ENCODE measurements at places on chromosomes 3 and 15.
A peak's percentile ranks its signal among the peaks of the same experiment; 100 is the strongest.

DNA sequence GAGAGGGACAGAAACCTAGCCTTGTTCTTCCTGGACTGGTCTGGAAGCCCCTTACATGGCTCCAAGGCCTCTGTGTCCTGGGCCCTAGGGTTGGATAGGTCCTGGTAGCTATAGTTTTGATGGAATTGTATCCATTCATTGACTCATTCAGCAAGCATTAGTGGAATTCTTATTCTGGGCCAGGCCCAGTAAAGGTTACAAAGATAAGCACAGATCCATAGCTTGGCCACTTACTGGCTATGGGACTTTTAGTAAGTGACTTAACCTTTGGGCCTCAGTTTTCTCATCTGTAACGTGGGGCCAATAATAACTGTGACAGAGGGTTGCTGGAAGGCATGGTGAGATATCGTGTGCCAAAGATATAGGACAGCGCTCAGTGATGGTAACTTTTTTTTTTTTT lies 13.6 kb upstream of the DAG1 start:
- no peak for DNase-seq

DNA sequence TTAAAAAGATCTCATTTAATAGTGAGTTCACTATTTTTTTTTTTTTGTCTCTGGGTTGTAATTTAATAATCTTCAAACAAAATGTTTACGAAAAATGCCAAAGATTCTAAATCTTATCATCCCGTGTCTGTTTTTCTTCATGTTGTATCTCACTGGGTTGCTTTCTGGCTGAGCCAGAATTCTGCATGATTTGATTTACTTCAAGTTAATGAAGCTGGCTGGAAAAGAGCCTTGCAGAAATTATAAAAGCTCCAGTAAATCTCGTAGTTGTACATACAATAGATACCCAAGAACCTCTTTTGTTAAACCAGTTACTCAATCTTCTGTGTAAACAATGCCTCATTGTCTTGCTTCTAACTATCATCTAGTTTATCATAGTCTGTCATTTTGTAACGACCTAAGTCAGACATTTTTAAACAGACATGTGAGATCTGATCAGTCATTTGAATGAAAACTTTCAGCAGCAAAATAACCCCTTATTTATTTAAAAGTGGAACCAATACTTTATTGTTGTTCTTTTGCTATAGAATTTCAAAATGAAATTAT lies 249.0 kb downstream of the MCTP2 start:
- DNase-seq: no peak

- DNase-seq: peak; percentile 56
Observed at GRCh38 chr3:187101184-187102072, 37.9 kb downstream of the RPL39L start.

DNA sequence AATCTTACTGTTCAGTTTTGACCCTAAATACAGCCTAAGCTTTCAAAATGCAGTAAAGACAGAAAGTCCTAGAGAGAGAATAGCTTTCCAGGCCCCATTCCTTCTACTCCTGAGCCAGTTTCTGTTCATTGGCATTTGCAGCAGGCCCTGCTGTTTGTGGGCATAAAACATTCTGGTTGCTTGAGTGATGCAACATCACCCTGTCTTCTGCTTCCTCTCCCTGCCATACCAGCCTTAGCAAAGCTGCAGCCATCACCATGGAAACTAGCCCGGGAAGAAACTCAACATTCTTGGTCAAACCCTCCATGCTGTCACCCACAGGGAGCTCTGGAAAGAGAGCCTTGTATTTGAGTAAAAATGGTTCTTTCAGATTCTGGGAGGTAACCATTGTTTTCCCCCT lies 325.7 kb downstream of the MAGI1 start:
- DNase-seq: no peak

- no peak for DNase-seq
Observed at GRCh38 chr15:61390138-61390537, 161.0 kb upstream of the RORA start.

- peak; percentile 98 for DNase-seq
Observed at GRCh38 chr3:102006812-102007485, 157.6 kb downstream of the NFKBIZ start.

DNA sequence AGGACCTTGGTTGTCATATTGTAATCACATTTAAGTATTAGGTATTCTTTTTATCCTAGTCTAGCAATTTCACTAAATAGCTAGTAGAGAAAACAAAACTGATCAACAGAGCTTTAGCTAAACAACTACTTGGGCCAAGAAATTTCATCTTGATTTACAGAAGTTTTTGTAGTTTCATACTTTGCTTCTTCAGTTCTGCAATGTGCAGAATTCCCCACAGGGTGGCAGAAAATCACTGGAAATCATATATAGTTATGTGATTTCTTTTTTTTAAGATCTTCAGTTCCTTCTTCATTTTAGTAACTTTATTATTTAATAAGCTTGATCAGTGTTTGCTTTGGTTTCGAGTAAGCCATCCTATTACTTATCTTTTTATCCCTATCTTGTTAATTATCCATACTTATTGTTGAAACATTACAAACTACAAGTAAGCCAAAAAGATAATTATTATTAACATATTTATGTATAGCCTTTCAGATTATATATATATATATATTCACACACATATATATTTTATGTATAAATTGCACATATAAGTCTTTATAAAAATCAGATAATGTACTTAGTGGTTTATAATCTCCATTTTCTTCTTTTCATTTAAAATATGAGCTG lies 2.2 kb upstream of the BNIP2 start:
- no peak for DNase-seq

DNA sequence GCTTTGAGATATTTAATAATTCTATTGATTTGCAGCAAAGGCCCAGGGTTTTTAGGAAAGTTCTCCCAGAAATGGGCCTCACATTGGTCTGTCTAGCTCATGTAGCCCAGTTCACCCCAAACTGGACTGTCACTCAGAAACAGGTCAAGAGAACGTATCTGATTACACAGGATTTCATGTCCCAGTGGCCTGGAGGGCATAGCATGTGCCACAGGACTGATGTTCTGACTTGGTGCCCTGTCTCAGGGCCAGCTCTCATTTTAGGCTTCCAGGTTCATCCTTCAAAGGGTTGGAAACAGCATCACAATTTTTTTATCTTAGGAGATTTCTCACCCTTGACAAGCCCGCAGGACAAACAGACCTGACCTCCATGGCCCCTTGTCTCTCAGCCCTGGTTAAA lies 398.4 kb upstream of the AZI2 start:
- no peak for DNase-seq

GRCh38 chr3:15288331-15289035 lies 43.9 kb downstream of the SH3BP5 start:
- DNase-seq: no peak

- DNase-seq: no peak
Observed at GRCh38 chr15:28023422-28023821, 75.7 kb downstream of the OCA2 start.

DNA sequence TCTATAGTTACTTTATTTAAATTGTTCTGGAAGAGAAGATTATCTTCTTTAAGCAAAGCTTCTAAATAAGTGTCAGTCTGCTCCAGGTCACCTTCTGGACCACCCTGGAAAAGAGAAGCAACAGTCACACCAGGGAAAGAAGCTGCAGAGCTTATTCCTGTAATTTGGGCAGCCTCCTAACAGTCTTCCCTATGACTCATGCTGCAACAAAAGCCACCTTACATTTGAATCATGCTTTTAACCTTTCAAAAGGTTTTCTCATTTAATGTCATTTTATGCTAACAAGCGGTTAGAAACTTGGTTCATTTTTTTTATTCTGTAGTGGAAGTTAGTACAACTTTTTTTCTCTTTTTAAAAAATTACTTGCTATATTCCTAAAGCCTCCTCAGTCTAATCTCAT lies 5.3 kb upstream of the GUCA1C start:
- DNase-seq: no peak

DNA sequence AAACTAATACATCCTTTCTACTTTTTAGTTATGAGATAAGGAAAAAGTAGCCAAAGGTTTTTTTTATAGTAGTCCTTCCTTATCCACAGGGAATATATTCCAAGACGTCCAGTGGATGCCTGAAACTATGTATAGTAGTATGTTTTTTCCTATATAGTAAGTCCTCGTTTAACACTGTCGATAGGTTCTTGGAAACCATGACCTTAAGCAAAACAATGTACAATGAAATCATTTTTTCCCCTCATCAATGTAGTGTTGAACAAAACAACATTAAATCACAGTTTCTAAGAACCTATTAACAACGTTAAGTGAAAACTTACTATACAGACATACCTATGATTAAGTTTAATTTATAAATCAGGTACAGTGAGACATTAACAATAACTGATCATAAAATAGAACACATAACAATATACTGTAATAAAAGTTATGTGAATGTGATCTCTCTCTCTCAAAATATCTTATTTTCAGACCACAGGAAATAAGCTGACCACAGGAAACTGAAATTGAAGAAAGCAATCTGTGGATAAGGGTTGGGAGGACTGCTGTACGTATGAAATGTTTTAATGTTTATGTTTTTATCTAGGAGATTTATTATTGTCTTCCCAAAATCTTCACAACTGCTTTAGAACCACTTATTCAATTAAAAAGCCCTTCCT lies 20.6 kb downstream of the COPS2 start:
- DNase-seq: peak; percentile 46

- no peak for DNase-seq
Observed at GRCh38 chr15:61364871-61365270, 135.8 kb upstream of the RORA start.

GRCh38 chr3:32004113-32004765 lies 22.7 kb downstream of the ZNF860 start:
- DNase-seq: no peak

- DNase-seq: no peak
Observed at GRCh38 chr3:188294113-188294512, 140.2 kb downstream of the LPP start.

GRCh38 chr15:49731187-49732099 lies 110.6 kb downstream of the DTWD1 start:
- no peak for DNase-seq

DNA sequence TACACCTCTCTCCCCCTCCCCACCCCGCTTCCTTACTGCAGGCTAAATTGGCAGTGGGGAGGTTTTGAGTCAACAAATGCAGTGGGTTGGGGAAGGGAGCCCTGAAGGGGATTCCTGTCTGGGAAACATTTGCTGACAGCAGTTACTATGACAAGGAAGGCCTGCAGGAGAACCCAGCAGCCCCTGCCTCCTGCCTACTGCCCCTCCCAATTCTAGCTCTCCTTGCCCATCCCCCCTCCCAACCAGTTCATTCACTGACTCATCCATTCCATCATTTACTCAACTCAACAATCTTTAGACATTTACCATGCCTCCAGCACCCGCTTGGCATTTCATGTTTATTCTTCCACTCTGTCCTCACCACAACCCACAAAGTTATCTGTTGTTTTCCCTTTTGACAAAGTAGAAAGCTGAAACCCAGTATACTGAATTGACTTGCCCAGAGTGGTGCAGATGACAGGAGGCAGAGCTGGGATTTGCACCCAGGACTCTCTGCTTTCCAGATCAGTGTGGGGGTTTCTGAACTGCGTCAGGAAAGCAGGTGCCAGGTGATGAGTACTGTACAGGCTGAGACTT lies 75.0 kb downstream of the MAGEF1 start:
- peak; percentile 49 for DNase-seq

DNA sequence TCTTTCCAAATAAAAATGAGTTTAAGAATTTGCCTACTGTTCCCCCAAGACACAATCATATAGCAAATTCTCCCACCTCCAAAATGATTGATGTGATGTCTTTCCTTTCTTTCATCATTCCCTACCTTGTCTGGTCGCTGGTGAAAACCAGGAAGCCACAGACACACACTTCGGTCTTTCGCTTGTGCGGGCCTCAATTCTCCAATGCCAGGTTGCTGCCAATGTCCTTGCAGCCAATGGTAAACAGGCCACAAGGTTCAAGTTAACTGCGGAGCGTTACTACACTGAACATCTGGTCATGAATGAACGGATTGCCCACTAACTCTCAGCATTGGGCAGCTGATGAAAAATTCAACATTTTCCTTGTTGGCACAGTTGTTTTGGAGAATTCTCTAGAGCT lies 192.2 kb downstream of the FOXP1 start:
- DNase-seq: no peak

DNA sequence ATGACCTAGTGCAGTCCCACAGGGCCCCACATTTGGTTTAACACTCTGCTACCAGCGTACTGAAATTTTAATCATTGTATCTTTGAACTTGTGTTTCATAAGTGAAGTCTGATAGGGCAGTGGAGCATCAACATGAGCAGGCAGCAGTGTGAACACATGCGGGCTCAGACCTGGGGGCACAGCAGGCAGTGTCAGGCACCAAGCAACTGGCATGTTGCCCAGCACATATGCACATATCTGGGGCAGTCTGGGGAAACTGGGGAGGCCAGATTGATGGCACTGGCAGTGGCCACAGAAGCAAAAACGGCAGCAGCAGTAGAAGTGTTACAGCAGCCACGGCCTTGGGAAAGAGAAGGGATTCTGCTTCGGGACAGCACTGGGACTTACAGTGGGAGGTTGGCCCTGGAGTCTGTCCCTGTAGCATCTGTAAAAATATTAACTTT lies 353.9 kb upstream of the KCNMB2 start:
- no peak for DNase-seq

GRCh38 chr15:27042230-27042629 lies 71.2 kb downstream of the GABRG3 start:
- no peak for DNase-seq

DNA sequence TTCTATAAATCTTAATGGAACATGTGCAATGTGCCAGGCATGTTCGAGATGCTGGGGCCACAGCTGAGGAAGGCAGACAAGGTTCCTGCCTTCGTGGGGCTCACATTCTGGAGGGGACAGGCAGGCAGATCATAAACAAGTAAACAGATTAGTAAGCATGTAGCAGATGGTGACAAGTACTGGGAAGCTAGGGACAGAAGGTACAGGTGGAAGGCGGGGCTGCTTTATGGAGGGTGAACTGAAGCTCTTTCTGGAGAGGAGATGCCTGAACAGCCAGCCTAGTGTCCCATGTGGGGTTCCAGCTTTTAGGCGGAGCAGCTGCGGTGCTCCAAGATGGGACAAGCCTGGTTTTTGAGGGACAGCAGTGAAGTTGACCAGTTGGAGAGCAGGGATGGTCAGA lies 74.7 kb upstream of the SNRK start:
- DNase-seq: no peak

DNA sequence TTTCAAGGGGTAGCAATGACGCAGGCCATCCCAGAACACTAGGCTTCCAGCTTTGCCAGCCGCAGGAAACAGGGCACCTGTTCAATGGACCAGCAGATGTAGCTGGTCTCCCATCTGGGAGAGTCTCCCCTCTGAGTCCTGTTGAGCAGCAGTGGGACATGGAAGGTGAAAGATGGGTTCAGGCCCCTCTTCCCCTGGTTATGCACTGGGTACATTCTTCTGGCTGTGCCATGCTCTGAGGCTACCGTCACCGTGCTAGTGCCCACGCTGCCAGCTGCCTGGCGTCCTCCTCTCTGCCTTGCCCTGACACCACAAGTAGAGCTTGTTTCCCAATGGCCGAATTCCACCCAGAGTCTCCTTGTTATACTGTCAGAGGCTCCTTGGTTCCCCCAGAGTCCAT lies 63.1 kb downstream of the TLE3 start:
- no peak for DNase-seq

DNA sequence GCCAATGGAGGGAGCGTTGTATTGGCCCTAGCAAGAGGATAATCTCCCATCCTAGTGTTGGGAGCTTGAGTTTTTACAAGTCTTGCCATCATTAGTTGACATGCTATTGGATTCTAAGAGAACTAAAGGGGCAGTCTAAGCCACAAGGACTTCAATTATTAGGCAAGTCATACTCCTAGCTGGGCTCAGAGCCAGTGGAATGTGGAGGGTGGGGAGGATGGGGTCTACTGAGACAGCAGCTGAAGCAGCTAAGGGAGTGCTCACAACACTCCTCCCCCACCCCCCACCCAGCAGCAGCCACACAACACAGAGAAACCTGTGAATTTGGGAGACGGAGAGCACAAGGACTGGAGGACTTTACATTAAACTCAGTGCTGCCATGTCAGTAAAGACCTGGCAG lies 27.9 kb downstream of the FRG2C start:
- DNase-seq: no peak

- DNase-seq: no peak
Observed at GRCh38 chr3:142444343-142444742, 3.5 kb downstream of the XRN1 start.

Data from non-pigmented ciliary epithelial cell (primary cell).